ENCODE measurements at places on chromosomes 12 and 14. TPM values are rescaled to one million over a fixed set of nuclear protein-coding genes. Genes with fewer than 3 reads are reported as not detected.

Gene TSHR
- 0.15 TPM for total RNA-seq

Gene CLEC2D
- total RNA-seq: 1.6 TPM

Gene OR6S1
- total RNA-seq: not detected

Gene WSB2
- 51.4 TPM for total RNA-seq

Gene KRT78
- not detected for total RNA-seq

Gene HPD
- 1,410 TPM for total RNA-seq

Gene C3AR1
- total RNA-seq: 2.3 TPM

Gene TPPP2
- 4.6 TPM for total RNA-seq

Gene KHNYN
- total RNA-seq: 29.3 TPM

Gene RASSF8
- total RNA-seq: 9.0 TPM

Gene MANSC4
- total RNA-seq: not detected

Gene LPAR5
- 0.88 TPM for total RNA-seq

Gene PRPH
- not detected for total RNA-seq

Gene HOXC12
- total RNA-seq: not detected

Gene PMCH
- total RNA-seq: not detected

Gene CLEC2A
- not detected for total RNA-seq

Gene KIF26A
- total RNA-seq: 1.3 TPM

Gene CYP27B1
- 0.45 TPM for total RNA-seq

Gene DTX1
- 24.5 TPM for total RNA-seq

Gene INHBC
- 51.9 TPM for total RNA-seq

Gene KCNC2
- total RNA-seq: 0.08 TPM

Gene KRT77
- not detected for total RNA-seq

Gene PTPRO
- total RNA-seq: 0.58 TPM

Gene DBX2
- not detected for total RNA-seq

Gene FOXG1
- not detected for total RNA-seq

Gene SLC22A17
- total RNA-seq: 3.6 TPM

Gene CCDC196
- total RNA-seq: 4.0 TPM

Gene LRRC10
- total RNA-seq: not detected

Gene HHIPL1
- total RNA-seq: 0.96 TPM

Gene COQ5
- 32.1 TPM for total RNA-seq

Gene TDG
- total RNA-seq: 7.0 TPM

Gene BCDIN3D
- total RNA-seq: 3.2 TPM

Gene DEGS2
- 0.93 TPM for total RNA-seq

Gene GDF3
- not detected for total RNA-seq

Gene PIWIL1
- total RNA-seq: not detected

Gene CD163L1
- total RNA-seq: 0.78 TPM

Gene TESPA1
- total RNA-seq: 0.45 TPM

Gene BHLHE41
- total RNA-seq: 1.9 TPM

Gene CYP46A1
- total RNA-seq: 1.5 TPM

Gene PRB2
- total RNA-seq: not detected

Gene RIMBP2
- not detected for total RNA-seq

Gene SPX
- total RNA-seq: 0.23 TPM

Gene RSRC2
- total RNA-seq: 25.2 TPM

Gene P2RX2
- not detected for total RNA-seq

Gene PPP1R12A
- 15.6 TPM for total RNA-seq

Gene APOLD1
- 1.5 TPM for total RNA-seq

Gene SERPINA1
- total RNA-seq: 17,840 TPM

Gene JPH4
- total RNA-seq: 0.10 TPM

Gene CACNA1C
- total RNA-seq: 0.83 TPM

Gene GPX2
- 292 TPM for total RNA-seq

Gene FOXJ2
- 5.2 TPM for total RNA-seq

Data from left lobe of liver (tissue), 2 donors.